ENCODE measurements at places on chromosomes 5 and 9.
A peak's percentile ranks its signal among the peaks of the same experiment; 100 is the strongest.

DNA sequence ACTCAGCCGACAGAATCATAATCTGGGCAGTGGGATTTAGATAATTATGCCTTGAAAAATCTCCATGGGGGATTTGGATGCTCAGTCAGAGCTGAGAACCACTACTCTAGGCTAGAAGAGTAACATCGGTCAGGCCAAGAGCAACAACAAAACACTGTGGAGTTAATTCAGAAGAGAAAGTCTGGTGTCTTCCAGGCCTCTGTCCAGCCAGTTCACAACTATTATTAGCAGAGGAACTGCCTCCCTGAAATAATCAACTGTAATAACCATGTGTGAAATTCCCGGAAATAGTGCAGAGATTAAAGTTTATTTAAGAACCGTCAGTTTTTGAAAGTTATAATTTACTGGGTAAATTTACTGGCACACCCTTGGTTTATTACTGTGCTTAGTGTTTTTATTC, 8.2 kb upstream of the MARCHF3 start:
- no peak for DNase-seq

DNA sequence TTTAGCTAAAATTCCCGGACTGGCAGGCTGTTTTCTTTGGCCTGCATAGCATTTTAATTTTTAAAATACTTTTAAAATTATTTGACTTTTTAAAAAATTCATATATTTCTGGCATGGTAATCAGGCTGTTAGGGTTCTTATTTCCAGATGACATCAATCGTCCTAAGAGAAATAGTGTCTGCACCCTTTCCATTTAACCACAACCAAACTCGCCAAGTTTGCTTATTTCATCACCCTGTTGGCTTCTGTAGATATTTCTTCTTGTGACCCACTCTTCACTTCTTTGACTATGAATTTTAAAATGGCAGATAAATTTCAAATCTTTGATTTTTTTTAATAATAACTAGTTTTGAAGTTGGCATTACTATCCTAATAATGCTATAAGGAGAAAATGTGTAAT, 675.7 kb upstream of the FTMT start:
- no peak for DNase-seq

- DNase-seq = no peak
Observed at GRCh38 chr5:33023649-33024048, 312.5 kb downstream of the NPR3 start.

- no peak for DNase-seq
Observed at GRCh38 chr5:135076801-135077200, 42.8 kb upstream of the PITX1 start.

DNA sequence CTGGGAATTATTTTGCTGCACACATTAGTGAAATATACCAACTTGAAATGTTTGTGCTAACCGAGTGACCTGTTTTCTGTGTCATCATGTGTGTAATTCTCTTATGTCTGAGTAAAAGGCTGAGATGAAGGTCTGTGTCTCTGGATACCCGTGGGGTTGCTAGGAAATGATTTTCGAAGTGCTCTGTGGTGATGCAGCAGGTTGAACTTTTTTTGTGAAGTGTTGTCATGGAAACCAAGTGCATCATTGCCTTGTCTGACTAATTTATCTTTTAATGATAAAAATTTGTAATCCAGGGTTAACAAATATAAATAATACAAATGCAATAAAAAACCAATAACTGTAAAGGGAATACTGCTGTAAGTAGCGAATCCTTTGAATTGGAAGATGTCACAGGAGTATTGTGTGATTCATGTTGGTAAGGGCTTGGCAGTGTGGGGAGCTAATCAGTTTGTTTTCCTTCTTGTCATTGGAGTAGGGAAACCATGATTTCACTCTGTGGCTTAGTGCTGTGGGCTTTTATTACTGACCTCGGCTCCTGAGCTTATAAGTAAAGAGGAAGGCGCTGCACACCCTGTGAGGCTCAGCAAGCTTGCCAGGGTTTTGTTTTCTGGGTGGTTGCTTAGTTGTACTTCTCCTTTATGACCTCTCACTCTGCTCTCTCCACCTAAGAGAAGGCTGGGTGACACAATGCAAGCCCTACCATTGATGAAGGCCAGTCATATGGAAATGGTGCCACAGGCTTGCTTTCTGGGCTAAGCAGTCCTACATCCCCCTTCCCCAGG, 22.3 kb downstream of the PDE8B start:
- no peak for DNase-seq

DNA sequence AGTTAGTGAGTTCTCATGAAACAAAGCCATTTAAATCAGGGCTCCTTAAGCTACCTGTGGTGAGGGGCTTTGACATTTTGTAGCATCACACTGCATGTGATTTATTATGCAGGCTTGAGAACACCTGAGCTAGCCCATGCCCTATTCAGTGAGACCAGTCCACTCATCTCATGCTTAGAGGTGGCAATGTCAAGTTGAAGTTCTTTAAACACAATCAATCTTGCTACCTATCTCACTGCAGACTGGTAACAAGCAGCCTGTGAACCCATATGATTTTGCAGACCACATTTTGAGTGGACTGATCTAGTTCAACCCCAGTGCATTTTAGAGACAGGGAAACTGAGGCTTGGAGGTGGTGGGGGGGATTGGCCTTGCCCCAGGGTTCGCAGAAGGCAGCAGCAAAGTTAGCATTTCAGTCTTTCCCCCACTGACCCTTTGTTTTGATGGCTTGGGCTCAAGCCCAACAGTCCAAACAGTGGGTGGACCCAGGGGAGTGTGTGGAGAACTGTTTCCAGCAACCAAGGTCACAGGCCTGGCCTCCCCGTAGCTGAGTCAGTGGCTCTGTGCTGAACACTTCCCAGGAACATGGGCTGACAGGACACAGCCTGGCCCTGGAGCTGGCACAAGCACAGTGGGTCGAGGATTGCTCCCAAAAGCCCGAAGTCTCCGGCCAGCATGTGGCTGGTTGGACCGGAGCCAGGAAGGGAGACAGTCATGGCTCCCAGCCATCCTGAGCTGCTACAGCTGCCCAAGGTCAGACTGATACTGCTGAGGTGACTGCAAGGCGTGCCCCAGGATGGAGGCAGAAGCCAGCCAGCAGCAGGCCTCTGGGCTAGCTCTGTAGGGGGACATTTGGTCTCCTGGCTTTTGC, 95.3 kb downstream of the RGS3 start:
- DNase-seq = peak; percentile 0

- no peak for DNase-seq
Observed at GRCh38 chr9:124215956-124216355, 41.8 kb upstream of the NEK6 start.

All from DMS 273 treated with DMSO at 0.1 percent for 48 hours (cell line).